CD4-positive, alpha-beta T cell treated with Interleukin-17A for 1 hour (primary cell): ENCODE measurements at places on chromosomes 3 and 15.

DNA sequence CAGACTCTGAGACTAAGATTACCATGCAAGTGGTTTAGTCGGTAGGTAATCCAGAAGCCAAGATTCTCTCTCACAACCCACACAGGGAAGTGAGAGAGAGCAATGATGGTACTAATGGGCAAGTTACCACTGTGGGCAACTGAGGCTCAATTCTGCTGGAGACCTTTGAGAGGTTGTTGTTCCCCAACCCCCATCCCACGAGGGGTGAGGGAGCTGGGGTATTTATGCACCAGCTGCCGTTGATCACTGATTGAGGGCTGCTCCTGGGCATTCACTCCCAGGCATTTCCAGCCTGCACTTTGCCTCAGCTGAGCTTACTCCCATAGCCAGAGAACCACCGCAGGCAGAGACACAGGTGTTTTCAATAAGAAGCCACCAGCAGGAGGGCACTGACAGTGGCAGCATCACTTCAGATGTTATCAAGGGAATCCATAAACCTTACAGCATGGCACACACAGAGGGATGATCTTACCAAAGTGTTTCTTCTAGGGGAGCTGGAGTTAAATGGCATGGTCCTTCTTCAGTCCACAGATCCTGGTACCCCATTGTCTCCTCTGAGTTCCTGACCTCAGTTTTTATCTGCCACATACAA lies 15.0 kb upstream of the CCDC174 start:
- DNase-seq = no peak

- no peak for DNase-seq
Measured at GRCh38 chr3:52531860-52532516, 1.7 kb downstream of the NT5DC2 start.

DNA sequence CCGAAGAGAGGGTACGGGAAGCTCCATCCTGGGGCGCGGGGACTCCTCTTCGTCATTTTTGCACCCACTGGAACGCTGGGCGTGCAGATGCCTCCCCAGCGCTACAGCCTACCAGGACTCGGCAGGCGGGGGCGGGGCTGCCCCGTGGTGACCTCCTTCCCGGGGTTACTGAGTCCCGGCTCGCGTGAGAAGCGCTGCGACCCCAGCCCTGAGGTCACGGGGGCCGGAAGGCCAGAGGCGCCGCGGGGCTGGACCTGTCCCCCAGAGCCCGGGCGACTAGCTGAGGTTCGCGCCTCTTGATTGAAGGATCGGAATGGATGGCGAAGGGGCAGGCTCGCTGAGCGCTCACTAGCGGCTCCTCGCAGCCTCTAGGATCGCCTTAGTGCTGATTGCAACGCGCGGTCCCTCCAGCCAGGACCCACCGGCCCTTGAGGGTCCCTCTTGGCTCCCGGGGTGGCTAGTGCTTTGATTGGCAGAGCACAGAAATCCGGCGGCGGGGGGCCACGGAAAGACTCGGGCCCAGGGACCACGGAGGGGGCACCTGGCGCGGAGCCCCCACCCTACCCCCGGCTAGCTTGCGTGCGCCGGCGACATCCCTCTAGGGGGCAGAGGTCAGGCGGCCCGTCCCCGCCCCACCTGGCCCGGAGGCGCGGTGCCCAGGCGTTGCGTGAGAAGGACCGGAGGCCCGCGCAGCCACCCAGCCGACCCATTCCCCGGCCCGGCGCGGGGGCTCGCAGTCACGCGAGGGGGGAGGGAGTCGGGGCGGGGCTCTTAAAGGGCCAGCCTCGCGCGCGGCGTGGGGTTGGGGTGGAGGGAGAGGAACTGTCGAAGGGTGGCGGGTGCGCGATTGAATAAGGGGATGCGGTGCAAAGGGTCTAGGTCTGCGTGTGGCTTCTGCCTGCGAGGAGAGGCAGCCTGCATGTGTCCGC lies 781 bp upstream of the CYP1A1 start:
- peak; percentile 31 for DNase-seq

- no peak for DNase-seq
Measured at GRCh38 chr3:194960446-194961032, 274.9 kb downstream of the FAM43A start.

DNA sequence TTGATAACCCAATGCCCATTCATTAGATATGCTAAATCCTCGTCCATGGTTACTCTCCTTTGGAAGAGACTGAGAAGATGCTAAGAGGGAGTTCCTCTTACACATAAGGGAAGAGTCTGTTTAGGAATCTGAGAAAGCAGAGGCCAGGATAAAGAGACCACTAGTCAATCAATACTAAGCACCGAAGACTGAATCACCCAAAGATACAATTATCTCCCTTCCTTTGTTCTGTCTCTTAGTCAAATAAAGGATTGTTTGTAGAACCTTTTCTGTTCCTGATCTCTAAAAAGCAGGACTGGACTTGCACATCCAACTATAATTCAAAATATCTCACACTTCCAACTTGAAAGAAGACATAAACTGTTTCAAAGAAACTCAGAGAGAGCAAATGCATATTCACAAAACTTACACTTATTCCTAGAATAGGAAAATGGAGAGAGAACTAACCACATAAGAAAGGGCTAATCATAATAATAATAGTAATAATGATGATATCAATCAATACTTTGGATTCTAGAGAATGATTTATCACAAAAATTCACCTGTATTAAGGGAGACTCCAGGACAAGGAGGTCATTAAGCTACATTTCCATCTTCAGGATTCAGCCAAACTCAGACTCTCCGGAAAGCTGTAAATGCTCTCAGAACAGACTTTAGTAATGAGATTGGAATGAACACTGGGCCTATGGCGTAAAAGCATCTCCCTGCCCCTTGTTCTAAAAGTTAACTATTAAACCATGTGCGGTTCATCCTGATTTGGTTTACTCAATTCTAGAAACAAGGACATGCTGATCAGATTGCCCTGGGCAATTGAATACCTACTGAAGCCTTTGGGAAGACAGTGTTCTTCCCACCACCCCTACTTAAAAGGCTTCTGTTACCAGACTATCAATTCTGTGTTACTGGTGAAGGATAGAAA lies 401.5 kb downstream of the ZBTB20 start:
- DNase-seq = no peak

- no peak for DNase-seq
Measured at GRCh38 chr3:171126478-171127209, 100.1 kb upstream of the SLC2A2 start.

DNA sequence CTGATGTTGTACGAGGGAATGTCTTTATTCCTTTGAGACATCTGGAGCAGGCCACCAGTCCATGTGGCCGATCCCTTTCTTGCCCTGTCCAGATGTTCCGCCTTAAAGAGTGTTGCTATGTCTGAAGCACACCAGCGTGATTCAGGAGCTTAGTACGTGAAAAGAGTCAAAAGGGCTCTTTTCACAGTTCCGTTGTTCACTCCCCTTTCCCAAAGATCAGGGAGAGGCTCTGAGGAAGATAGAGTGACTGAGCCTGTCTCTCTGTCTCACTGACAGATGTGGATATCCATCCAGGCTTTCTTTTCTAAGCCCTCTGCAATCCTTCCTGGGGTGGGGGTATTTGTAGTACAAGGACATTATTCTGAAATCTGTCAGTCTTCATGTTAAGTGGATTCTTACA lies 262.5 kb upstream of the LRTM1 start:
- no peak for DNase-seq

DNA sequence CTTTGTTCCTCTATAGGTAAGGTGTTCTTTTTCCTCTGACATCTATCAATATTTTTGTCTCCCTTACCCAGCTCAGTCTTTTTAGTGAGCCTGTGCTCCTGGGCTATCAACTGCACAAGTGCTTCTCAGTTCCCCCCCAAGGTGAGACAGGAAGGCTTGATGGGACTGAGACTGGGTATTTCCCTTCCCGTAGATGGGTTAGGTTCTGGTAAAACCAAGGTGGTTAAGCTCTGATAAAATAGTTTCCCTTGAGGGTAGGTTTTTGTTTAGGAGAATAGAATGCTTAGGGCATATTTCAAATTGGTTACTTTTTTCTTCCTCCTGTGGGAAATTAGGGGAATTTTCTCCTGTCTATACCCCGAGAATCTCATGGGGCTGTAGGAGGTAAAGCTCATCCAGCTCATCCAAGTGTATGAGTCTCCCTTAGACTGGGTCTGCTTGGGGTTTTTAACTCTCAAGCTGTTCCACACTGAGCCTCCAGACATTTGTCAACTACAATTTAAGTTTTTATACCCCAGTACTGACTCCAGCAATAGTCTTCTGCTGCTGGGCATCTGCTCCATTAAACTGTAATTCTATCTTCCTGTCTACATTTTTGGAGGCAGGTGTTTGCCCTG lies 44.9 kb downstream of the OXSR1 start:
- peak; percentile 16 for DNase-seq

DNA sequence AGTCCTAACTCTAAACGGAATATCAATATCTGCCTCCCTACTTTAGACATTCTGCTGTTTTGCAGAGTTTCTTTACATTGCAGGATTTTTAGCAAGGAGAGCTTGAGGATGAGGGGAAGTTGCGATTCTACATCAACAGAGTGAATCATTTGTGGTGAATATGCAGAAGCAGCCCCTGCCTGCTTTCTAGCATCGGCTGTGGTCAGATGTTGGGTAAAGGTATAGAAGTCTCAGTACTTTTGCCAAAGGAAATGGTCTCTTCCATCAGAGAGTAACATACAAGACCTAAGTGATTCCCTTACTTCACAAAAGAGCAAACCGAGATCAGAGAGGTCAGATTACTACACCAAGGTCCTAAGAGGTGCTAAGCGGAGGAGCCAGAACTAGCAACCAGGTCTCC lies 15.2 kb downstream of the ST3GAL6 start:
- no peak for DNase-seq

GRCh38 chr3:59313365-59313764 lies 263.5 kb upstream of the CFAP20DC start:
- peak; percentile 38 for DNase-seq

GRCh38 chr3:59862686-59863085 lies 812.9 kb upstream of the CFAP20DC start:
- DNase-seq = no peak

GRCh38 chr15:29393443-29393842 lies 123.8 kb upstream of the NSMCE3 start:
- no peak for DNase-seq

DNA sequence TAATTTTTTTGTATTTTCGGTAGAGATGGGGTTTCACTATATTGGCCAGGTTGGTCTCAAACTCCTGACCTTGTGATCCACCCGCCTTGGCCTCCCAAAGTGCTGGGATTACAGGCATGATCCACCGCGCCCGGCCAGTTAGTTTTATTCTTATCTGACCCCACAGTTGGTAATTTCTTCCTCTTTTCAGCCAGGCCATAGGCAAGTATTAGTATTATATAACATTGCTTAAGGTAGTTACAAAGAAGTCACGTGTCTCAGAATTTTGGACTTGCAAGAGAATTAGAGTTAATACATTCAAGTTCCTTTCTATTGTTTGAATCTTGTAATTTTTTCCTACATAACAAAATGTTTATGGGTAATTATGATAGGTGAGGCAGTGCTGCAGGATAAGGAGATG lies 334.8 kb downstream of the LPP start:
- DNase-seq = no peak
